Dermis blood vessel endothelial cell (primary cell): ENCODE measurements at places on chromosomes 5 and 9.

DNA sequence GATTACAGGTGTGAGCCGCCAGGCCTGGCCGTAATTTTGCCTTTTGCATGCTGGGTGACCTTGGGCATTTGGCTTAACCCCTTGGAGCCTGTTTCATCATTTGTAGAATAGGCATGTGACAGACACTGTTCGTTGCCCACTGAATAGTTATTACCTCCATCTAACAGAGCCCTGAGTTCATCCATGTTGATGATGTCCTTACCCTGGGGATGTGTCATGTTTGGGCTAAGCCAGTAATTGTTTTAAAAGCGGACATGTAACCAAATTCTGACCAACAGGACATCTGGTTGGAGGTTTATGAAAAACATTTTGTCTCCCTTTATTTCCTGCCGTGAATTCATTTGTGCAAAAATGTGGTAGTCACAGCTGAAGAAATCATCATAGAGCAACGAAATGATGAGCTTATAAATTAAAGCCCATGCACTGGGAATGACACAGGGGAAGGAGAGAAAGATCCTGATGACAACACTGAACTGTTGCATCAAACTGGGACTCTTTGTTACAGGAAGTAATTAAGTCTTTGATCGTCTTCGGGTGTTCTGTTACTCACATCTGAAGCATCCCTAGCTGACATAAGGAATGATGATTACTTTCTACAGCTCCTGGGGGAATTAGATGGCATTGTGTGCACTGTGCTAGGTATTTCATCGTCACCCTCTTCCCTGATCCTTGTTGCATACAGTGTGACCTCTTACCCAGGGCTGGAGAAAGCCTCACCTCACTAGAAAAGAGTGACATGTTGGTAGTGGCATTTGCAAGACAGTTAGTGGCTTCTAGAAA is 117.8 kb downstream of the FGF18 start:
- no peak for DNase-seq

DNA sequence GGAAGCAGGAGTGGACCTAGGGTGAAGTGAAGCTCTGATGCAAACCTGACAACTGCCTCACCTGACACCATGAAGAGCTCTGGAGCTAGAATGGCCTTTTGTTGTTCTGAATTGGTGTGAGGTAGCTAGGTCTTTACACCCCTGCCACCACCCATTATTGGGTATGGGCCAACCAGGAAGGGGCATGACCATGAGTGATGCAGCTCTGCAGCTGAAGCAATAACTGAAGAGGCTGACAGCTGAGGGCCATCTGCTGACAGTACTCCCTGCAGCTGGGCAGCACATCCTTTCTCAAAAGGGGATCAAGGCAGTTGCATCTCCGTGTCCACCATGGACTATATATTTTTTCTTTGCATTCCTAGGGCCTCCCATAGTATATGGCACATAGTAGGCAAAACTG is 87.0 kb upstream of the TLE1 start:
- DNase-seq: no peak

- peak; percentile 23 for DNase-seq
These were observed 643.6 kb downstream of the ACTL7B start for GRCh38 chr9:108212184-108212583.

DNA sequence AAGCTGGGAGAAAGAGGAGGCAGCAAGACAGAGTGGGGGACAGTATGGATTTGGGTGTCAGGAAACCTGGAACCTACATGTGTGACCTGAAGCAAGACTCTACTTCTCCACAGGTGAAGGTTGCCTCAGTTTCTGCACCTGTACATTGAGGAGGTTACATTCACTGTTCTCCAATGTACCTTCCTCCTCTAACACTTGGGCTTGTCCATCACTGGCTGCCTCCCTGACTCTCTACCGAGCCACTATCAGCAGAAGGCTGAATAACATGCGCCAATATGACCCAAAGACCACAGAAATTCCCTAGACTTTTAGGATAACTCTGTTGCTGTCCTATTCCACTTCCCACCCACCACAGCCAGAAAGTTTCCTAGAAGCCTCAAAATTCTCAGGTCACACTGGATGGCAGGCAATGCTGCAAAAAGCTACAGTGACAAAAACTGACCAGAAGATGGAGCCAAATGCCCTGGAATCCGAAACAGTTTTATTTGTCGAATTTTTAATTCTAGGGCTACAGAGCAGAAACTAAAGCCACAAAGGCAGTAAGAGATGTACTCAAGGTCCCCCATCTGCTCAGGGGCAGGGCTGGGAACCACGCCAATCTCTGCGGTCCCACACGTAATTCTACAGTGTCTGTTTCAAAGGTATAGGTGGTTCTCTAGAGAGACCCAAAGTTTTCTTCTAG is 64.4 kb downstream of the FAM114A2 start:
- peak; percentile 75 for DNase-seq

GRCh38 chr5:38874948-38875456 is 29.2 kb downstream of the OSMR start:
- DNase-seq: no peak

DNA sequence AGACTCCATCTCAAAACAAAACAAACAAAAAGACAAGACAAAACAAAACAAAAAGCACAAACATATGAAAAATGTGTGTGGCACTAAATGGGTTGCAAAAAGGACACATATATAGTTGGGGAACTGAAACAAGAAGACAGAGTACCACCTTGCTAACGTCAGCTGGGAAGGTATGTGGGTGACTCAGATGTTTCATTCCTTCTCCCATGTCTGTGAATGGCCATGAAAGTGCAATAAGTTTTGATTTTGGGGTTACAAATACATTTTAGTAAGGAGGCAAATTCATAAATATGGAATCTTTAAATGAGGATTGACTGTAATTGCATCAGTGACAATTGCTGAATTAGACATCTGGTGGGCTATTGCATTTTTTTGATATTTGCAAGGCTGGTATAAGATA is 81.6 kb upstream of the KLF4 start:
- no peak for DNase-seq

DNA sequence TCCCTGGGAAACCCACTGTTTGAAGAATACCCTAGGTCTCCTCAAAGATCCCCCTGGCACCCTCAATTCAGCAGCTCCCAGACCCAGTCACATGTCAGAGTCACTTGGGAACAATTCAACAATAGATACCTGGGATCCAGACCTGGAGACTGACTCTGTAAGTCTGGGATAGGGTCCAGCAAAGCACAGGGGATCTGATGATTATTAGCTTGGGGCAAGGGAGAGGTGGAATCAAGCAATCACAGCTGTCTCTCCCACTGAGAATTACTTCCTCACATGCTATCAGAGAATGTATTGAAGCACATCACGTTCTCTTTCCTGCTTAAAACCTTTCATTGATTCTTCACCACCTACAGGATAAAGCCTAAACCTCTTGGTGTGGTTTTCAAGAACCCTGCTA is 5.9 kb downstream of the FAM193B start:
- no peak for DNase-seq

GRCh38 chr5:138645778-138646575 is 70.8 kb upstream of the HSPA9 start:
- DNase-seq: no peak

- no peak for DNase-seq
These were observed 71.8 kb upstream of the SIMC1 start for GRCh38 chr5:176166427-176166826.
